ENCODE measurements at places on chromosomes 16 and 17.
A peak's percentile ranks its signal among the peaks of the same experiment; 100 is the strongest.

- DNase-seq, result peak; percentile 82
These were observed 376 bp upstream of the STAC2 start for GRCh38 chr17:39225959-39226683.

DNA sequence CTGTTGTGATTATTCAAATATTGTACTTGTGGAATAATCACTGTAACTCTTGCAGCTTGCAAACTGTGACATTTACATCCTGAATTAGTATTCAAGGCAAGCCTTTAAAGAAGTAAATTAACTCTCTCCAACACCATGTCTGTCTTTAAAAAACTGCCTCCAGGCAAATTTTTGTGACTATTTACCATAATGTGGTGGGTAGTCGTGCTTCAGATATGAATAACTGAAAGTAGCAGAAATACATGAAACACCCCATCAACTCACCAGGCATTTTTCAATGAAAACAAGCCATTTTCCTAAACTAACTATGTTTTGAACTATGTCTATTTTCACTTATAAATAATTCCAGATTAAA, 217.4 kb upstream of the PSMD7 start:
- DNase-seq, result no peak

GRCh38 chr17:64328859-64329531, 61.7 kb downstream of the PECAM1 start:
- no peak for DNase-seq

- DNase-seq, result no peak
These were observed 41.4 kb upstream of the PIRT start for GRCh38 chr17:10879190-10879836.

- no peak for DNase-seq
These were observed 829 bp downstream of the DHRS7B start for GRCh38 chr17:21127509-21128077.

GRCh38 chr17:68868708-68869107, 86.5 kb downstream of the ABCA8 start:
- DNase-seq, result no peak

DNA sequence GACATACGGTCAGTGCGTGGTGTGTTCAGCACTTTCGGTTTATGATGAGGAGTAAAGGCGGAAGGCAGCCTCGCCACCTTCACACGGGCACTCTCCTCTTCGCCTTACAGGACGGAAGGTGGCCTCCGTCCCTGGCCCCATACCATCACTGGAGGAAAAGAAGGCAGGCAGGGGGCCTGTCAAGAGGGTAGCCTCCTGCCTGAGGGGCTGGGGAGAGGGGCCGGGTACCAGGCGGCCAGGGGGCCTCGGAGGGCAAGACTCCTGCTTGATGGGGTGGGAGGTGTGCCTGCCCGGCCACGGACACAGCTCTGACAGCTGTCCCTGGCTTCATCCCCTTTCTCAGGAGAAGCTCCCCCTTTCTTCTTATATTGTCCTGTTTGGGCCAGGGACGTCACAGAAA, 15.6 kb upstream of the SLC38A8 start:
- no peak for DNase-seq

GRCh38 chr17:76196675-76197074, 43.6 kb downstream of the RNF157 start:
- DNase-seq, result no peak

DNA sequence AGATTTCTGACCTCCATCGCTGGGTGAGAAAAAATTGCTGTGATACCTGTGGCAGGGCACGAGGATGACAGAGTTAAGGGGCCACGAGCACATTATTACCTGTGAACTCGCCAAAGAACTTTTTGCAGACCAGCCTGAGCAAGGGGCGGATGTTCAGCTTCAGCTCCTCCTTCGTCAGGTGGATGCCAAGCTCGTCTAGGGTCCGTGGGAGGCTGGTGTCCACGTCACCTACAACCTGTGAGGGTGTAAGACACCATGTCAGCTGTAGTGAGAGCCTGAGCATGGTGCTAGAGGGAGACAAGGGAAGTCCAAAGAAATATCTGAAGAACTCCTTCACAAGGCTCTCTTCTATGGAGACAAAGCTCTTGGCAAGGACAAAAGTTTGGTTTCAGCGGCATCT, 17.1 kb downstream of the HIGD1B start:
- no peak for DNase-seq

GRCh38 chr17:835263-835662, 53.1 kb downstream of the MRM3 start:
- DNase-seq, result no peak

DNA sequence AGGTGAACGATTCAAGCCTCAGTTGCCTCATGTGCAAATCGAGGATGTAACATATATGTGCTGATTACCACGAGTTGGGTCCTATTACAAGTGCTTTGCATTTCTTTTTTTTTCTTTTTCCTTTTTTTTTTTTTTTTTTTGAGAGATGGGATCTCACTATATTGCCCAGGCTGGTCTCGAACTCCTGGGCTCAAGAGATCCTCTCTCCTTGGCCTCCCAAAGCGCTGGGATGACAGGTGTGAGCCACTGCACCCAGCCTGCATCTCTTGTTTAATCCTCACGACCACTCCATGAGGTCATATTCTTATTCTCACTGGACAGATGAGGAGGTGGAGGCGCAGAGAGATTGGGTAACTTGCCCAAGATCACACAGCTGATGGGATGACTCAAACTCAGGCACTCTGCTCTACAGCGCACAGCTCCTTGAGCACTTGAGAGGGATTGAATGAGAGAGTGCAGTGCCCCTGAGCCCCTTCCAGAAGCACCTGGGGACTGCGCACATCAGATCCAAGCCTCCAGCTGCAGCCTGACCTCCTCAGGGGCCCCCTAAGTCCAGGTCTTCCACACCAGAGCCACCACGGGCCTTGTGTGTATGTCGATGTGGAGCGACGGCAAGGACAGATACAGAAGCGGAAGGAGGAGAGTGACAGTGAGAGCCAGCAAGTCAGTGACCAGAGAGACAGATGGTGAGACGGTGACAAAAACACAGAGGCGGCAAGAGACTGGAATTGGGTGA, 4.9 kb downstream of the STX1B start:
- no peak for DNase-seq

GRCh38 chr17:74512036-74512435, 19.2 kb downstream of the CD300LB start:
- DNase-seq, result no peak

- DNase-seq, result peak; percentile 68
These were observed 57.7 kb upstream of the SLC25A19 start for GRCh38 chr17:75346906-75347305.

GRCh38 chr16:17564856-17565255, 94.1 kb upstream of the XYLT1 start:
- no peak for DNase-seq

DNA sequence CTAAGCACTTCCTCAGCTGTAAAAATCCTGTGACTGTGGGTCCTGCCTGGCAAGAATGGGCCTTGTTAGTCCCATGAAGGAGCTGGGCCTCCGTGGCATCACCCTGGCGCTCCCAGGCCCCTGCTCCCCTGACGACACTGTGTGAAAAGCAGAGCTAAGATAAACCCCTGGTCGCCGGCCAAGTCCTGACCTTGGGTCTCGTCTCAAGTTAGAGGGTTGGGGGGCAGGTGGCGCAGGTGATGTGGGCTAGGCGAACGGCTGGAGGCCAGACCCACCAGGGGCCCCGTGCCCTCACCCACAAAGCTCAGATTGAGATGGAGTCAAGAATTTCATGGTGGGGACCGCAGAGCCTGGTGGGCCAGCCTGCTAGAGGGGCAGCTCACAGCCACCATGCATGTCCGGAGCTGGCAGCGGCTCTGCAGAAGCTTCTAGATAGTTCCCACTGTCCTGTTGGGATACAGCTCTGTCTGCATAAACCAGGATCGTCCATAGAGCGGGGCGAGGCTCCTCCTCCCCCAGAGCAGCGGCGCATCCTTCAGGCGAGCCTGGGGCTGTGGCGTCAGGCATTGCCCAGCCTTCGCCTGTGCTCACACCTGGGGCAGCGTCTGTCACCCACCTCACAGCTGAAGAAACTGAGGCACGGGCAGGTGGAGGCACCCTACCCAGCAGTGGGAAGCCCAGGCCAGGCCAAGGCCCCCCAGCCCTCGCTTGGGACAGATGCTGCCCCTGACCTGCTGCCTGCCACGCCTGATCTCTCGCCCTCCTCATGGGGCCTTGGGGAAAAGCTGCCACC, 12.0 kb downstream of the CYBC1 start:
- DNase-seq, result no peak

GRCh38 chr16:83095941-83096692, 469.3 kb downstream of the CDH13 start:
- DNase-seq, result no peak

DNA sequence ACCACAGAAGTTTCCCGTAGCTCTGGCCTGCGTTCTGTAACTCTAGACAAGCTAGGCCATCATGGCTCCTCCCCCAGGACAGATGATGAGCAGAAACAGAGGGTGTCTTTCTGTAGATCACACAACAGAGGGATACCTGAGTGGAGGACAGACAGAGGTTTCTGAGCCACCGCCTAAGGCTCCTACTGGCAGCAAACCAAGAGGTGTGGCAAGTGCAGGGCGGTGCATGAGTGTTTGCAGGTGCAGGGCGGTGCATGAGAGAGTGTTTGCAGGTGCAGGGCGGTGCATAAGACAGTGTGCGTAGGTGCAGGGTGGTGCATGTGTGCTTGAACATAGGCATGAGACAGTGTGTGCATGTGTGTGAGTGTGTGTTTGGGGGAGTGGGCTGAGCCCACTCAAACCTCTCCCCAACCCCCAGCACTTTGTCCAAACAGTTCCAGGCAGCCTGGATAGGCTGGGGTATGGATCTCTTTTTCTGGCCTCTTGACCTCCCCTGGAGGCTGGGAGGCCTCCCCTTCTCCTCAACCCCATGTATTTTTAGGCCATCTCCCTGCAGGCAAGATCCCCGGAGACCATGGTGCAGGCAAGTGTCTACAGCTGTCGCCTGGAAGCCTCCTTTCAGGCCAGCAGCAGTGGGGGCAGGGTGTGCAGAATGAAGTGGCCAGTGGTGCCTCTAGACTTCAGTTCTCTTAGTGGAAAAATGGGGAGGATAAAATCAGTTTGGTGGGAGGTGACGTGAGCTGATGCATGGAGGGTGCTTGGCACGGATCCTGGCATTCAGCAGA, 53.4 kb upstream of the CBX4 start:
- DNase-seq, result no peak

DNA sequence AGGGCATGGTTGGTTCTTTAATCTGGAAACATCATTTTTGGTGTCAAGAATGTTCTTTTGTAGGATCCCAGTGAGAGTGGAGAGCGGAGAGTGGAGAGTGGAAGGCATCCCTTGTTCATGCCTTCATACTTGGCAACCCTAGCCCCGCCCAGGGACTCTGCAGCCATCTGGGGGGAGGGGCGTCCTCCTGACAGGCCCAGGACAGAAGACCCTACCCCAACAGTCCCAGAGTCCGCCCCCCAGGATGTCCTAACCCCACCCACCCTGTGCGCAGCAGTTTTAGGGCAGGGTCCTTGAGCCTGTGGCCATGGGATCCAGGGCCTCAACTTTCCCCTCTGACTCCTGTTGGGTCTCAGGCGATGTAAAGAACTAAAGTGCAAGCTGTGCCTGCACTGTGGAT, 4.5 kb downstream of the SLC26A11 start:
- DNase-seq, result no peak

DNA sequence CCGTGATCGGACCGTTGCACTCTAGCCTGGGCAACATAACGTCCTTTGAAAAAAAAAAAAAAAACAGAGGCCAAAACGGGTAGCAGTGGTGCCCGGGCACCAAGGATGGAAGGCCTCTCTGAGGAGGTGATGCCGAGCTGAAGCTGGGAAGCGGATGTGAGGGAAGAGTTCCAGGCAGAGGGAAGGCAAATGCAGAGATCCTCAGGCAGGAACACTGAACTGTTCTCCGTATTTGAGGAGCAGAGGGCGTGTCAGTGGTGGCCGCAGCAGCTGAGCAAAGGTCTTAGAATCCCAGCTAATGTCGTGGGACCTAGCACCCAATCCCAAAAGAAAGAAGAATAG, 656 bp upstream of the KCTD13 start:
- no peak for DNase-seq

DNA sequence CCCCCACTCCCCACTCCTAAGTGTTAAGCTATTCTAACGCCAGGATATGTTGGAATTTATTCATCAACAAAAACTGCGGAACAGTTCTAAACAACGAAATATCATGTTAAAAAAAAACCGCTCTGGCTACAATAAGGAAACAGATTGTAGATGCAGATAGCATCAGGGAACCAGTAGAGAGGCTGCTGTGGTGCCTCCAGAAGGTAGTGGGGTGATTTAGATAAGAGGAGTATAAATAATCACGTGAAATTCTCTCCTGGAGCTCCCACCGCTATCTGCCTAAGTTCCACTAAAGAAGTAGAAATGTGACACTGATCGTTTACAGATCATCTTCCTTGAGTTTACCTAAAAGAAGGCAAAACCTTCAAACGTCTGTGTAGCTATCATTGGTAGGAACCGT, 8.0 kb downstream of the AHSP start:
- no peak for DNase-seq

- DNase-seq, result no peak
These were observed 6.3 kb downstream of the ALOX15B start for GRCh38 chr17:8044819-8045810.

DNA sequence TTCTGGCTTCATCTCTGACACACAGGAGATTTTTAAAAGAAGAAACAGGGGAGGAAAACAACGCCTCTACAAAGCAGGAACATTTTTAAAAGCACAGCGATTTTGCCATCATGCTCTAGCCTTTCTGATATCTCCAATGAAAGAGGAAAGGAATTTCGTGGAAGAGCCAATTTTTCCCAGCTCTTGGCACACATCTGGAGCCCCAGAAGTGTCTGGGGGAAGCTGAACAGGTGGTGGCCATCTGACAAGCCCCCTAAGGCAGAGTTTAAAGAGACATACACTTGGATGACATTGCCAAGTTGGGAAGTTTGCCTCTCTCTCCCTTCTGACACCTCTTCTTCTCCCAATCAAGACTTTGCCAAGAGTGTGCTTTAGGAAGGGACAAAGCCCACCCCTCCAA, 82.1 kb downstream of the CCT6B start:
- no peak for DNase-seq

DNA sequence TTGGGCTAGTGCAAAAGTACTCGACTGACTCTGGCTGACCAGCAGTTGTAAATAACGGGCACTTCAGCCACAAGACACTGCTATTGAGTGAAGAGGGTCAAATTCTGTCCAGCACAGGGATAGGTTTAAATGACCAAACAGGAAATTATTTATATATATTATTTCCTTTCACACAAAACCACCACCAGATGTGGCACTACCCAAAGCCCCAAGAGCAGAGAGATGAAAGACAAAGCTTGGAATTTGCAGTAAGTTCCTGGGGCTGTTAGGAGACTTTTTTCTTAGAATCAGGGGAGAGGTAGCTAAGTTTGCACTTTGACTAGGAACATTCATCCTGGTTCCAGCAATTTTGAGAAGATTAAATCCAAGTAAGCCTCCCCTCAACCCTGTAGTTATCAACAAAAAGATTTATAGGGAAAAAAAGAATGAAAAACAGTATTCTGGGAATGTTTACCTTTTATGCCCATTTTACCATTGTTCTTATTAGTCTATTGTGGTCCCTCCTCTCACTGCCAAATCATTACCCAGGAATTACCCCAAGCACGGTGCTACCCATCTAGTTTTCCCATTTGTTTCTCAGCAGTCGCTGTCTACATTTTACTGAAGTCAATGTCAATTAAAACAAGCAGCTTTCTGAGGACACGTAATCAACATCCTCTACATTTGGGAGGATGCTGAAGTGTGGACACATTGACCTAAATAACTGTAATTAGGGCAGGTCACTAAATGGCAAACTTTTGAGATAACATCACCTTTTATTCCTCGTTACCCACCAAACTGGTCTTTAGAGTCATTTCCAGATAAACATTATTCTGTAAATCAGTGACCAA, 43.5 kb downstream of the GRB7 start:
- no peak for DNase-seq

- no peak for DNase-seq
These were observed 15.0 kb upstream of the C16orf95 start for GRCh38 chr16:87332150-87332549.

GRCh38 chr16:11563493-11564040, 23.2 kb downstream of the LITAF start:
- no peak for DNase-seq

All from stimulated activated CD8-positive, alpha-beta memory T cell treated with anti-CD3 and anti-CD28 coated beads, Interleukin-4, amount 100 ng/mL, for 48 hours (primary cell).